T-helper 17 cell (primary cell): ENCODE measurements at places on chromosomes 4 and X.

DNA sequence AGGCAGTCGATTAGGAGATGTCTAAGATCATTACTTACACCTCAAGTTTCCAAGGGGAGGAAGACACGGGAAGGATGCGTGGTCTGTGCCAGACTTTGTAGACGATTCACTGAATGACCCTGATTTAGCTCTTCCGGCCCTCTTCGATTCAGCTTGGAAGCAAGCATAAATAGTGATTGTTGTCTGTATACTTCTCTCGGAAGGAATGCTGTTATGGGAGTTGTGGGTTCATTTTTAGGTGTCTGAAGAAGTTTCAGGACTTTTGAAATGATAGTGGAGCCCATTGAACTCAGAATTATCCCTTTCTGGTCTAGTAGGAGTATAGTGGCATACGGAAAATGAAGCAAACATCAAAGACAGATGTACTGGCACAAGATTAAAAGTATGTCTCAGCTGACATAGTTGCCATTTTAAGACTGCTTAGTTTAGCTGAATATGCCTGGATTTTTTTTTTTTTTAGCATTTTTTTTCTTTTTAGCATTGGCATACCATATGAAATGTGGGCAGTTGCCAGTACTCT, 1.0 kb upstream of the ANKRD17 start:
- no peak for DNase-seq

DNA sequence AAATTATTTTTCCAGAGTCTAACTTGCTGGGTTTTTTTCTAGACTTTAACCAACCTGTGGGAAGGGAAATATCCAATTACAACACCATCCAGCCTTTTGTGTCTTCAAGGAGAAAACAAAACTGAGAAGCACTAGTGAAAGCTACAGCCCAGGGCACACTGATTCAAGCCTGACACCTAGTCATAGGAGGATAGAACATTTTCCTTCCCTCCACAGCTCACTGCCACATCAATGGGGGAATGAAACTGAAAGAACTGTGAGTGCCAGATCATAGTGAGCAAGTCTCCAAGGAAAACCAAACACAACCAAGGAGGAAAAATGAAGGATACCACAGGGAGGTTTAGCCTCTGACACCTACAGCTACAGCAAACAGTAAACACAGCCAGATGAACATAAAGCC, 43.3 kb upstream of the MAGEA8 start:
- DNase-seq = no peak

DNA sequence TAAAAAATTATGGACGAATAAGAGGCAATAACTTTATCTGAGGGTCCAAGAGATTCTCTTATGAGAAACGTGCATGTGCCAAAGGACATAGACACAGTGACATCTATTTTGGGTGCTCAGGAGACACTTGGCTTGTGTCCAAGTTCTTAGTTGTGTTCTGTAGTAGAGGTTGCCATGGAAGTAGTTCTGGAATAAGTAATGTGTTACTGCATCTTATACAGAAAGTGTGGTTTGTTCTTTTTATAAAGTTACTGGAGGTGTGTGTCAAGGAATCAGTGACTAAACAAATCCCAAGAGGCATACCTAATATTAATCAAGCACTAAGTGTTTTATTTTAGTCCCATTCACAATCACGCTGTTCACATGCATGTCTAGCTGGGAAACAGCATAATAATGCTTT, 305.7 kb downstream of the ARHGAP24 start:
- DNase-seq = no peak

DNA sequence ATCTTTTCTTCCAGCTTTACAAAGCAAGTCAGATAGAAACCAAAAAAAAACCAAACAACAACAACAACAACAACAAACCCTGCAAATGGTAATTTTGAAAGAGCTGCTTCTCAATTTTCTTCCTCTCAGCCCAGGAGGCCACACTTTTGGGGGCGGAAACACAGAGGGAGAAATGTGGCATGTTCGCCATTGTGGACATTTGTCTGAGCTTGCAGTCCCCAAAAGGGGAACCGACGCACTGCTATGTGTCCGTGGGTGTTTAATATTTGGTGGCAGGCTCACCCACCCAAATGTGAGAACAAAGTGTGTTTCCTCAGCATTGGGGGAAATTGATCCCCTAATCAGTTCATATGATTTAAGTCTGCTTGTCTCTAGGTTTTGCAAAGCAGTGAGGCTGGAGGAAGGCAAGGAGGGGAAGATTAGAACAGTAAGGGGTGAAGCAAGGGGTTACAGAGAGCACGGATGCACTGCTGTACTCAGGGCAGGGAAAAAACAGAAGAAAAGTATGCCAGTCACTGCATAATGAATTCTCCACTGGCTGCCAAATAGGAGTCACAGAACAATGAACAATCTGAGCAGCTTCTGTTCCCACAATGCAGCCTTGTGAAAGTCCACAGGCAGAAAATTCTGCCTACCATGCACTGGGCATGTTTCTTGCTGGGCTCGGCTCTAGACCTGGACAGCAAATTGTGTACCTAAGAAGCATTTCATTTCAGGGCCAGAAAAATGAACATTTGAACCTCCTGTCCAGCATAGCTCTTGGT, 74.7 kb upstream of the GPM6B start:
- no peak for DNase-seq

DNA sequence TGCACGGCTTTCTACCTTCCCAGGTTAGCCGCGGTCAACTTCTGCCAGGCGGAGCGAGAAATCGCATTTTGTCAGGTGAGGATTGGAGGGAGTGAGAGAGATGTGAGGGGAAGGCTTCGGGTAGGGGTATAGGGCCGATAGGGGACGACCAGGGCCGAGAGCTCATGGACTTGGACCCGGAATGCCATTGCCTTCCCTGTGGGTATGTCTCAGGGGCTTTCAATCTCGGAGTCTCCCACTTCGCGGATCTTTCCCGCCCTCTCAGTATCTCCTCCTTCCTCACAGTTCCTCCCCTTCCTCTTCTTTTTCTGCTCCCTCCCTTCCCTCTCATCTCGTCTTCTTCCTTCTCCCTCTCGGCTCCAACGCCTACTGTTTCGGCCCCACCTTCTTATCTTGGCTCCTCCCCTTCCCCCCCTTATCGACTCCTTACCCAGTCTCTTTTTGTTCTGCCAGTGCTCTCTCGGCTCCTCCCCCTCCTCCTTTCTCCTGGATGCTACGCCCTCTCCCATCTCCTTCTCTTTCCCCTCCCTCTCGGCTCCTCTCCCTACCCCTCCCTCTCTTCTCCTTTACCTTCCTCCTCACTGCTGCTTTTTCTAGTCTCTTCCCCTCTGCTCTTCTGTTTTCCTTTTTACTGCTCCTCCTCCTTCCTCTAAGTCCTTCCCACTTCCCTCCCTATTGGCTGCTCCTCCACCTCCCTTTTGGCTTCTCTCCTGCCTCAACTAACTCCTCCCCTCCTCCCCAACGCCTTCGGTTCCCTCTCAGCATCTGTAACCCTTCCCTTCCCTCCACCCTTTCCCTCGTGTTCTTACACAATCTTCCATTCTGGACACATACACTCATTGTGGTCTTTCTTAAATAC, 29.4 kb upstream of the RBMX start:
- DNase-seq = peak; percentile 19

DNA sequence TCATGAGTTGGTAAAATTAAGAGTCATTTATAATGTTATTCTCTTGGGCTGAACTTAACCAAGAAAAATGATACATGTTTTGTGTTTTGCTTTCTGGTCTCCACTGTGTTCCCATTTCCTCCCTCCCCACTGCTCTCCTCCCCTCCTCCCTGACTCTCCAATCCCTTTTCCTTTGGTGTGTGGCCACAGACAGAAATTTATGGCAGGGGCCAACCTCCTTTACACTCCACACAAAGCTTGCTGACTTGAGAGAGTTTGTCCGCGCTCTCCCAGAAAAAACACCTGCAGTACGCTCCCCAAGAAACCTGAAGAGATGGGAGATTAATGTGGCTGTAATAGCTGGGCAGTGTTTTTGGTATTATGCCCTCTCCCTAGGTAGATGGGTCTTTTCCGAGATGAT, 88.9 kb downstream of the ALPK1 start:
- no peak for DNase-seq

DNA sequence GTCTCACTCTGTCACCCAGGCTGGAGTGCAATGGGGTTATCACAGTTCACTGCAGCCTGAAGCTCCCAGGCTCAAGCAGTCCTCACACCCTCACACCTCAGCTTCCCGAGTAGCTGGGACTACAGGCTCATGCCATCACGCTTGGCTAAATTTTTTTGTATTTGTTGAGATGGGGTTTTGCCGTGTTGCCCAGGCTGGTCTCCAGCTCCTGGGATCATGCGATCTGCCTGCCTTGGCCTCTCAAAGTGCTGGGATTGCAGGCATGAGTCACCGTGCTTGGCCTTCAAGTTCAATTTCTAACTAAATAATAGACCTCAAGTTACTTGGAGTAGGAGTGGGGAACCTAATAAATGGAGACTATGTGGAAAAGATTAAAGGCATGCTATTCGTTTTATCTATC, 48.9 kb downstream of the MND1 start:
- DNase-seq = no peak

DNA sequence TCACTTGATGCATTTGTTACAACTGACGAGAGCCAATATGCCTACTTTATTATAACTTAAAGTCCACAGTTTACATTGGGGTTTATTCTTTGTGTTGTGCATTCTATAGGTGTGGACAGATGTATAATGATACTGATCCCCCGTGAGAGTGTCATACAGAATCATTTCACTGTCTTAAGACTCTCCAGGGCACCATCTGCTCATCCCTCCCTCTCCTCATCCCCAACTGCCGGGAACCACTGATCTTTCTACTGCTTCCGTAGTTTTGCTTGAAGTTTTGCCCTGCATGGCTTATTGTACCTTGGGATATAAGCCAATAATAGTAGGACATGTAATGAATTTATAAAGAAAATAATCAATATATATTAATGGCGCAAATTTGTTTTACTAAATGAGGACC, 137.8 kb upstream of the MSX1 start:
- DNase-seq = no peak

DNA sequence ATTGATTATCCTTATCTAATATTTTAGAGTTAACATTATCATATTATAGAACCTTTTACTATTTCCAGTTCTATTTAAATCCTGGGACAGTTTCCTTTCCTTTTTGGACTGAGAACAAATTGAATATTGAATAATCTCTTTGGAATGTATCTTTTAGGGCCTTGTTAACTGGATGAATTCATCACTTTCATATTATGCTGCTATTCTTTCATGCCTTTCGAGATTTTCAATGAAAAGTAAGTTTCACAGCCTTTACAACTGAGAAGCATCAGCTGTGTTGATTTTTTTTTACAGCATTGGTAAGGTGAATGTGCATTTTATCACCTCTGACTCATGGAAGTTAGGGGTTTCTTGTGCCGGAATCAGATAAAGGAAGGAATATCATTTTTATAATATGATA, 39.6 kb downstream of the PDLIM5 start:
- DNase-seq = no peak

- no peak for DNase-seq
Observed at GRCh38 chrX:129653971-129654651, 645 bp downstream of the APLN start.

- no peak for DNase-seq
Observed at GRCh38 chrX:143934542-143934941, 50.7 kb downstream of the UBE2NL start.

- DNase-seq = no peak
Observed at GRCh38 chr4:81921751-81922159, 450.0 kb upstream of the RASGEF1B start.

GRCh38 chr4:43271946-43272345, 379.4 kb downstream of the GRXCR1 start:
- no peak for DNase-seq

DNA sequence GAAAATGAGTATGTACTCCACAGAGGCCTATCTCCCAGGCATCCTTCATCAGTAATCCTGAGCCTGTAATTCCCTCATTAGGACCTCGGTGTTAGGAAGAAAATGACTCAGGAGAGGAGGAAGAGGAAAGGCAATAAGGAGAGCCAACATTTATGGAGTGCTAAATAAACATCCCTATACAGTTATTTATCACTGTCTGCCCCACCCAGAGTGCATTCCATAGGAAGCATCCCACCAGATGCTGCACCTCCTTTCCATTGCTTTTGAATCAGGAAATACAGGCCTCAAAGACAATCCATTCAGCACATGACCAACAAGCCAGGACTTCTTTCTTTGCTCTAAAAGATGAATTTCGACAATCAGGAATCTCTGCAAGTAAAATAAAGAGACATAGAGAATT, 47.6 kb downstream of the USP38 start:
- DNase-seq = no peak

GRCh38 chr4:84597450-84597849, 14.5 kb downstream of the CDS1 start:
- no peak for DNase-seq

- DNase-seq = no peak
Observed at GRCh38 chr4:8557151-8558076, 22.8 kb upstream of the GPR78 start.

DNA sequence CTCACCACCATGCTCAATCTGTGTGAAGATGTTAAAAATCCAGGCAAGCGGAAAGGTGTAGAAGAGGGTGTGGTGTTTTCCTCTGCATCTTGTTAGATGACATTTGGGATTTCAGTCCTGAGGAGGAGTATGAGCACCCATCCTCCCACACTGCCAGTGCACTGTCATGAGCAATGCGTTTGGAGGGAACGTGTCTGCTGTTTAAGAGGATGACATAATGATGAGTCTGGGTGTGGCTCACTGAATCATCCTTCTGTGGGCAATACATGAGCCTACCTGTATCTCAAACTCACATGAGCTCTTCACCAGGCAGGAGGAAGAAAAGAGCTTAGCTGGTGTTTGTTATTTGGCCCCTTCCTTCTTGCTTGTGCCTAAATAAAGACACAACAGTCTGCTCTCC, 67.9 kb upstream of the ARX start:
- no peak for DNase-seq

DNA sequence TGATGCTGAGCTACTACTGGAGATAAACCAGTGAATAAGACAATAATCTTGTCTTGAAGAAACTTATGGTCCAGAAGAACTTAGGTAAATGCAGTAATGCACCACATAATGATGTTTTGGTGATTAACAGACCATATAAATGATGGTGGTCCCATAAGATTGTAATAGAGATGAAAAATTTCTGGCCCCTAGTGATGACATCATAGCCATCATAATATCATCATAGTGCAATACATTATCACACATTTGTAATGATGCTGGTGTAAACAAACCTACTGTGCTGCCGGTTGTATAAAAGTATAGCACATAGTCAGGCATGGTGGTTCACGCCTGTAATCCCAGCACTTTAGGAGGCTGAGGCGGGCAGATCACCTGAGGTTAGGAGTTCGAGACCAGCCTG, 846.8 kb downstream of the FSTL5 start:
- DNase-seq = no peak

DNA sequence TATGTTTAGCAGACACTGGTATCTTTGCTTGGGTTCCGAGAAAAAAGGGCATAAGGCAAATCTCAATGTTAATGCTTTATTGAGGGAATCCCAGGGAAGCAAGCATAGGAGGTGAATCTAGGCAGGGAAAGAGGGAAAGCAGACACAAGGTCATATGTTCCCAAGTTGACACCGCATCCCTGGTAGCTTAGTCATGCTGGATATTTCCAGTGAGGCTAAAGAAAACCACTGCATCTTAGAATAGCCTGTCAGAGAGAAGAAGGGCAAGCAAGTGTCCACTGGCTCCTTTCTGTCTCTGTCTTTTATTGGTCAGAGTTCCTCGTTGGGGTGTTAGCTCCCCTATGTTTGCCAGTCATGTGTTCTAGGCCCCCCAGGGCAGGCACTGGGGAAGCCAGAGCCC, 104.7 kb downstream of the NKX6-1 start:
- no peak for DNase-seq

- DNase-seq = no peak
Observed at GRCh38 chr4:182738283-182739047, 178.7 kb downstream of the DCTD start.

- DNase-seq = no peak
Observed at GRCh38 chr4:180219080-180219479, 2024.1 kb upstream of the TENM3 start.

GRCh38 chrX:85244450-85245211, 840 bp downstream of the ZNF711 start:
- DNase-seq = no peak
